Smooth muscle cell of the umbilical artery (primary cell): ENCODE measurements at places on chromosomes 2 and 18. TPM values are rescaled to one million over a fixed set of nuclear protein-coding genes. Genes with fewer than 3 reads are reported as not detected.

MOGAT1 gene
- not detected in 2 replicates for total RNA-seq

HTR2B gene
- 0.51 and 2.1 TPM in 2 replicates for total RNA-seq

CYTIP gene
- 0.30 TPM in 1 of 2 replicates, not detected in the other for total RNA-seq

HOXD11 gene
- total RNA-seq: 7.8 and 15.7 TPM in 2 replicates

DCC gene
- not detected in 2 replicates for total RNA-seq

AMER3 gene
- total RNA-seq: not detected in 2 replicates

PDE11A gene
- 0.30 and 2.2 TPM in 2 replicates for total RNA-seq

CCDC74B gene
- total RNA-seq: 4.8 and 9.5 TPM in 2 replicates

EGR4 gene
- total RNA-seq: not detected in 2 replicates

TEX44 gene
- not detected in 2 replicates for total RNA-seq

FBXO15 gene
- total RNA-seq: 0.37 and 0.59 TPM in 2 replicates

WNT10A gene
- total RNA-seq: not detected in 2 replicates

NCKAP5 gene
- total RNA-seq: 9.2 and 14.4 TPM in 2 replicates

GRHL1 gene
- 0.09 and 0.59 TPM in 2 replicates for total RNA-seq

NPHP1 gene
- total RNA-seq: 3.6 and 5.0 TPM in 2 replicates

FN1 gene
- 11,192 and 24,089 TPM in 2 replicates for total RNA-seq

ODC1 gene
- 122 and 184 TPM in 2 replicates for total RNA-seq

SLC5A7 gene
- total RNA-seq: under 0.01 TPM in 1 of 2 replicates, not detected in the other
